ENCODE measurements at places on chromosomes 6 and 20. TPM values are rescaled to one million over a fixed set of nuclear protein-coding genes. Genes with fewer than 3 reads are reported as not detected.

Gene PXT1
- total RNA-seq = 0.59 TPM

DNA sequence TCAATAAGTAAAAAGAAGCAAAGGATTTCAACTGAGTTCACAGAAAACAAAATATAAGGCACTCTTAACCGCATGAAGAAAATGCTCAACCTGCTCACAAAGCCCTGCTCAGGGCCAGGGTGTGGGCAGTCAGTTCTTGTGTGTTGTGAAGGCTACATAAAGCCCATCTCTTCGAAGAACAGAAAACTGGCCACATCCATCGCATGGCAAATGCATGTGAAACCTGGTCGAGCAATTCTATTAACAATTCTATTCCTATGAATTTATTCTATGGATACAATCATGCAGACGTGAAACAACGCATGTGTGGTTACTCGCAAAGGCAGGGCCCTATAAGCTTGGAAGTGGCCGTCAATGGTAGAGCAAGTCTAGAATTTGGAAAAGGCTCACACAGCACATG is 110.5 kb downstream of the PSMB1 start:
- no peak overlapping the region for H3K27ac ChIP-seq
- DNase-seq = no peak
- peaks cover 4% of the 10 kb centered on the region for H3K4me1 ChIP-seq
- H3K36me3 ChIP-seq = no peaks in the 10 kb centered on the region

DNA sequence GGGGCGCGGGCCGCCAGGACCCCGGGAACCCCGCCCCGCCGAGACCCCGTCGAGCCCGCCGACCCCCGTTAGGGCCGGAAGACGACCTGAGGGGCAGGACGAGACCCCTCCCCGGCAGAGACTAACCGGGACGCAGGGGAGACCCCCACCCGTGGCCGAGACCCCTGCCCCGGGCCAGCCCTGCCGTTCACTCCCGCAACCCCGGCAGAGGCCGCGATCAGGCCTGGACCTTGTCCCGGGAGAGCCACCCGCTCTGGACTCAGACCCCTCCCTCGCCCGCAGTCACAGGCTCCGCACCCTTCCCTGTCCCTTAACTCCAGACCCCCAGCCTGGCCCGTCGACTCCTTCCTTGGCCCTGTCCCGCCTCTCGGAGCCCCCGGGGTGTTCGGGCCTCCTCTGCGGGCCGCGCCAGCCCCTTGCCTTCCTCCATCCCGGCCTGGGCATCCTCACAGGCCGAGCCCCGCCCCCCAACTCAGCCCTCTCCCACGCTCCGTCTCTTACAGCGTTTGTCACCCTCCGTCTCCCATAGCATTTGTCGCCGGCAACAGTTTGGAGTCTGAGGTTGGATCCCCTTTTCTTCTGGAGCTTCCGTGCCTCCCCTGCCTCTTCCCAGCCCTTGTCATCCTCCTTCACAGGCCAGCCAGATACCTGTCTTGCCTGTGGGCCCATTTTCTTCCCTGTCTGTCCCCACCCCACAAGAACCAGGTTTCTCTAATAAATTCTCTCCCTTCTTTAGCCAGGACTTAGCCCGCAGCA is 569 bp downstream of the TCEA2 start:
- H3K27ac ChIP-seq = no peak overlapping the region
- peak overlapping the region; percentile 56 for H3K4me3 ChIP-seq
- no peak for DNase-seq
- no peaks in the 10 kb centered on the region for H3K27me3 ChIP-seq
- H3K4me1 ChIP-seq = peaks cover 60% of the 10 kb centered on the region

DNA sequence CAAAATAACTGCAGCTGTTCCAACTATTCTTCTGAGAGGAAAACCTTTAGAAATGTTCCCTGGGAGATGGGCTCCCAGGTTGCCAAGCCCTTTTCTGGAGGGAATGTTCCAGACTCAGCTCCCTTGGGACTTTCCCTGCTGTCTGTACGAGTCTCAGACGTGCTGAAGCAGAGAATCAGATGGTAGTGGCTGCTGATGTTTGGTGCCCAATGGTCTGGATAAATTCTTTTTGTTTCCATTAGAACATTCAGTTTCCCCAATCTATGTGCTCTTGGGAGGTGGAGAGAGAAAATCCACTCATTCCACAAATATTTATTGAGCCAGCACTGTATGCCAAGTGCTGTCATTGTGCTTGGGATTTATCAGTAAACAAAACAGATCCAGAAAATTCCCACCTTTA is 40.0 kb downstream of the SNHG17 start:
- H3K27me3 ChIP-seq = no peaks in the 10 kb centered on the region
- H3K27ac ChIP-seq = no peak overlapping the region
- H3K4me1 ChIP-seq = no peaks in the 10 kb centered on the region

Gene VSTM2L
- total RNA-seq = not detected

GRCh38 chr6:120954111-120954510 is 380.2 kb downstream of the TBC1D32 start:
- no peak overlapping the region for H3K27ac ChIP-seq
- H3K4me1 ChIP-seq = no peaks in the 10 kb centered on the region
- no peak for DNase-seq
- no peaks in the 10 kb centered on the region for H3K27me3 ChIP-seq
- no peaks in the 10 kb centered on the region for H3K36me3 ChIP-seq

GRCh38 chr6:125154761-125155135 is 1.2 kb downstream of the TPD52L1 start:
- no peak overlapping the region for H3K27ac ChIP-seq
- peaks cover 30% of the 10 kb centered on the region for H3K27me3 ChIP-seq
- peaks cover 16% of the 10 kb centered on the region for H3K4me1 ChIP-seq
- H3K4me3 ChIP-seq = peak overlapping the region; percentile 60
- no peaks in the 10 kb centered on the region for H3K36me3 ChIP-seq

- no peak for DNase-seq
- H3K27me3 ChIP-seq = no peaks in the 10 kb centered on the region
- peaks cover 74% of the 10 kb centered on the region for H3K36me3 ChIP-seq
- H3K4me3 ChIP-seq = no peak overlapping the region
- H3K4me1 ChIP-seq = no peaks in the 10 kb centered on the region
Observed at GRCh38 chr6:25107218-25107617, 171.5 kb upstream of the RIPOR2 start.

- H3K4me1 ChIP-seq = peaks cover 53% of the 10 kb centered on the region
- no peak overlapping the region for H3K4me3 ChIP-seq
- DNase-seq = no peak
- no peak overlapping the region for H3K27ac ChIP-seq
Observed at GRCh38 chr6:144338951-144339700, 54.0 kb downstream of the UTRN start.

Gene C4A
- total RNA-seq = 4.2 TPM

GRCh38 chr6:144334150-144334708 is 49.1 kb downstream of the UTRN start:
- DNase-seq = peak; percentile 45
- H3K4me3 ChIP-seq = peak overlapping the region; percentile 55

DNA sequence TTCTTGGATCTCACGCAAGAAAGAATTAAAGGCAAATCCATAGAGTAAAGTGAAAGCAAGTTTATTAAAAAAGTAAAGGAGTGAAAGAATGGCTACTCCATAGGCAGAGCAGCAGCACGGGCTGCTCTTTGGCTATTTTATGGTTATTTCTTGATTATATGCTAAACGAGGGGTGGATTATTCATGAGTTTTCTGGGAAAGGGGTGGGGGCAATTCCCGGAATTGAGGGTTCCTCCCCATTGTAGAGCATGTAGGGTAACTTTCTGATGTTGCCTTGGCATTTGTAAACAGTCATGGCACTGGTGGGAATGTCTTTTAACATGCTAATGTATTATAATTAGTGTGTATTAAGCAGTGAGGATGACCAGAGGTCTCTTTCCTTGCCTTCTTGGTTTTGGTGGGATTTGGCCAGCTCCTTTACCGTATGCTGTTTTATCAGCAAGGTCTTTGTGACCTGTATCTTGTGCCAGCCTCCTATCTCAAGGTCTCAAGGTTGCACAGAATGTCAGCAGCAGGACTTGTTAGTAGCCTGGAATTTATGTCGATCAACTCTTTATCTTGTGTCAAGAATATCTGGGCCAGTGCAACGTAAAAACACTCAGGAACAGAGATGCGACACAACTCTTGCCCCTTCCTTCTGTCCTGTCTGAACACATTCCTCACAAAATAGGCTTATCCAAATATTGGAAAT is 931.4 kb downstream of the QKI start:
- no peak overlapping the region for H3K27ac ChIP-seq
- no peaks in the 10 kb centered on the region for H3K27me3 ChIP-seq
- no peaks in the 10 kb centered on the region for H3K36me3 ChIP-seq

DNA sequence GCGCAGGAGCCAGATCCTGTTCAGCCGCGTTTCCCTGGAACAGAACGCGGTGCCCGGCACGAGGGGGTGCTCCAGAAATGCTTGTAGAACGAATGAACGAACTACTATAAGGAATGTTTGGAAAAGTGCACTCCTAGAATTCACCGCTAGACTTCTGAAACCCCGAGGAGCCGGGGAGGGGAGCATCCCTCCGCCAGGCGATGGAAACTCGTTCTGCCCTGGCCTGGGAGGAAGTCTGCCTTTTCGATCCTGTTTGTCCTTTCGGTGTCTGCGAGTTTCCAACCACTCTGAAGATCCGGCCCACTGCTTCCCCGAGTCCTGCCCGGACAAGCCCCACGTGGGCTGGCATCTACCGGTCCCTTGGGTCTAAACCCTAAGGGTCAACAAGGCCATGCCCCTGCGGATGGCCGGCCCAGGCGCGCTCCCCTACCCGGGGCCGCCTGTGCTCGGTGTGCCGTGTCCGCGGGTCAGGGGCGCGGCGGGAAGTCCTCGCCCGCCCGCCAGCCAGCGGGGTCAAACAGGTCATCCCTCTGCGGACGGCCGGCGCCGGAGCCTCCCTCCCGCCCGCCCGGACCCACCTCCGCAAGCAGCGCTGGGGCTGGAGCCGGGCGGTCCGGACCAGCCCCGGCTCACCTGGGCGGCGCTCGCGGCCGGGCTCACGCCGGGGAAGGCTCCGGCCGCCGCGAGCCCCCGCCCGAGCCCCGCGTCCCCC is 526 bp downstream of the SULF2 start:
- H3K36me3 ChIP-seq = no peaks in the 10 kb centered on the region
- peak overlapping the region; percentile 28 for H3K4me3 ChIP-seq
- no peak overlapping the region for H3K27ac ChIP-seq
- peaks cover 51% of the 10 kb centered on the region for H3K27me3 ChIP-seq
- no peak for DNase-seq
- peaks cover 16% of the 10 kb centered on the region for H3K4me1 ChIP-seq

GRCh38 chr6:53495506-53496499 is 49.1 kb downstream of the GCLC start:
- no peak overlapping the region for H3K4me3 ChIP-seq
- no peak for DNase-seq
- no peaks in the 10 kb centered on the region for H3K27me3 ChIP-seq
- peaks cover 3% of the 10 kb centered on the region for H3K4me1 ChIP-seq
- peaks cover 10% of the 10 kb centered on the region for H3K36me3 ChIP-seq

GRCh38 chr6:132132924-132133639 is 181.9 kb upstream of the CCN2 start:
- DNase-seq = no peak
- no peaks in the 10 kb centered on the region for H3K27me3 ChIP-seq
- H3K27ac ChIP-seq = no peak overlapping the region
- H3K4me3 ChIP-seq = no peak overlapping the region

Gene CALHM4
- not detected for total RNA-seq

Gene GSTA1
- not detected for total RNA-seq

DNA sequence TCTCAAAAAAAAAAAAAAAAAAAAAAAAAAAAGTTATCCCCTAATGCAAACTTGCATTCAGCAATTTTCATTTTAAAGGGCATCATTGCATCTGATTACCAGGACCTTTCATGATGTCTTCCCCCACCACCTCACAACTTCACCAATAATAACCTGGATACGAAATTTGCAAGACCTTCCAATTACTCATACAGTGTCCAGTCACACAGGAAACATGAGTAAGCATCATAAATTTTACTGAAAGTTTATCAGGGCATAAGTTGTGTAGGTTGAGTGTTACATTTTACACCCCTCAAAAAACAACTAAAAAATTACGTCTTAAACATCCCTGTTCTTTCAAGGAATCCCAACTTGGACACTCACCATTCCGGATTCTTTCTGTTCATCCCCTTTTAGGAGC is 79.1 kb upstream of the ANKEF1 start:
- H3K27me3 ChIP-seq = no peaks in the 10 kb centered on the region
- no peak overlapping the region for H3K27ac ChIP-seq
- no peaks in the 10 kb centered on the region for H3K36me3 ChIP-seq
- no peak for DNase-seq
- H3K4me1 ChIP-seq = no peaks in the 10 kb centered on the region

GRCh38 chr20:14232650-14233049 is 104.8 kb downstream of the FLRT3 start:
- no peaks in the 10 kb centered on the region for H3K36me3 ChIP-seq
- H3K27ac ChIP-seq = no peak overlapping the region
- DNase-seq = no peak
- no peak overlapping the region for H3K4me3 ChIP-seq
- no peaks in the 10 kb centered on the region for H3K27me3 ChIP-seq

DNA sequence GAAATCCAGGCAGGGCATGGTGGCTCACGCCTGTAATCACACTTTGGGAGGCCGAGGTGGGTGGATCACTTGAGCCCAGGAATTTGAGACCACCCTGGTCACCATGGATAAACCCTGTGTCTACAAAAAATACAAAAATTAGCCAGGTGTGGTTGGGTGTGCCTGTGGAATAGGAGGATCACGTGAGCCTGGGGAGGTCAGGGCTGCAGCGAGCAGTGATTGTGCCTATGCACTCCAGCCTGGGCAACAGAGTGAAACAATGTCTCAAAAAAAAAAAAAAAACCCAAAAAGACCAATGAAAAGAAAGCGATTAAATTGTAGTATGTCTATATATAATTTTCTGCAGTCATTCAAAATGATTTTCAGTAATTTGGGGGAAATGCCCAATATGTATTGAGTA is 70.3 kb downstream of the ITCH start:
- no peak overlapping the region for H3K4me3 ChIP-seq
- no peak overlapping the region for H3K27ac ChIP-seq
- H3K36me3 ChIP-seq = peaks cover 31% of the 10 kb centered on the region
- no peaks in the 10 kb centered on the region for H3K4me1 ChIP-seq
- no peaks in the 10 kb centered on the region for H3K27me3 ChIP-seq

Gene CD83
- 36.4 TPM for total RNA-seq

Gene MYH7B
- 0.58 TPM for total RNA-seq

DNA sequence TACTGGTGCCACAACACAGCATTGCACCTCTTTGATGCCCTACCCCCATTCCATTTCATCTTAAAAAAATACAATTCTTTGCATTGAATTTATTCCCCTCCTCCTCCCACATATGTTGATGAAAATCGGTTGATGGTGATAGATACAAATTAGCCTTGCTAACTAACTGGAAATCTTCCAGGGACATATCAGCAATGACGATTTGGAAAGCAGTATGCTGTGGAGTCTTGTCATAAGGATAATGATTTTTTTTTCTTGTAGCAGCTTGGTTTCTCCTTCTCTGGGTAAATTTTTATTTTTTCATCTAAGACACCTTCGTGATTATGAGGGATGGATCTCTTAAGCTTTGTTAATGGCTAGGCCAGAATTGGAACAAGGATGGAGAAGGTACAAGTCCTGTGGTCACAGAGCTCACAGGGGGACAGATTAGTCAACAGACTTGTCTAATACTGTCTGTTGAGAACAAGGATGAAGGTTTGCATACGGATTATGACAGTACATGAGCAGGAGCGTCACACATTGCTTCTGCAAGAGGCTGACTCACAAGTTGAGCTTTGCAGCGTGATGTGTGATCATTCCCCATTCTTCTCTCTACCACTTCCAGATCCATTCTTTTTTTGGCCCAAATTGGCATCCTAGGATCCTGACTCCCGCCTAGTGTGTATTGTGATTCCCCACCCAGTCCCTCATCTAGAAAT is 233.1 kb upstream of the FERMT1 start:
- H3K4me3 ChIP-seq = no peak overlapping the region
- H3K27ac ChIP-seq = no peak overlapping the region
- no peaks in the 10 kb centered on the region for H3K36me3 ChIP-seq
- no peaks in the 10 kb centered on the region for H3K27me3 ChIP-seq

Gene C6orf132
- not detected for total RNA-seq

Data from CD4-positive, alpha-beta T cell (primary cell).